ENCODE measurements at places on chromosomes 6 and 20.

DNA sequence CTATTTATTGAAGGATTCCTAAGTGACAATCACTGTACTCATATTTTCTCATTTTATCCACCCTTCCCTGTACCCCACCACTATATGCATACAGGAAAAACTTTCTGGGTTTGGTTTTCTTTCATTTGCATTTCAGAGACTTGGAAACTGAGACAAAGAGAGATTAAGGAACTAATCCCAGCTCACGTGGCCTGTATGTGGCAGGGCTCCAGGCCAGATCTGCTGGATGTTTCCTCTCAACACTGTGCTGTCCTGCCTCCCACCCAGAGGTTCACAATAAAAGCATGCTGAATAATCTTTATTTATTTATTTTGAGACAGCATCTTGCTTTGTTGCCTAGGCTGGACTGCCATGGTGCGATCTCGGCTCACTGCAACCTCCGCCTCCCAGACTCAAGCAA lies 50.2 kb downstream of the CEP162 start:
- no peak for DNase-seq

DNA sequence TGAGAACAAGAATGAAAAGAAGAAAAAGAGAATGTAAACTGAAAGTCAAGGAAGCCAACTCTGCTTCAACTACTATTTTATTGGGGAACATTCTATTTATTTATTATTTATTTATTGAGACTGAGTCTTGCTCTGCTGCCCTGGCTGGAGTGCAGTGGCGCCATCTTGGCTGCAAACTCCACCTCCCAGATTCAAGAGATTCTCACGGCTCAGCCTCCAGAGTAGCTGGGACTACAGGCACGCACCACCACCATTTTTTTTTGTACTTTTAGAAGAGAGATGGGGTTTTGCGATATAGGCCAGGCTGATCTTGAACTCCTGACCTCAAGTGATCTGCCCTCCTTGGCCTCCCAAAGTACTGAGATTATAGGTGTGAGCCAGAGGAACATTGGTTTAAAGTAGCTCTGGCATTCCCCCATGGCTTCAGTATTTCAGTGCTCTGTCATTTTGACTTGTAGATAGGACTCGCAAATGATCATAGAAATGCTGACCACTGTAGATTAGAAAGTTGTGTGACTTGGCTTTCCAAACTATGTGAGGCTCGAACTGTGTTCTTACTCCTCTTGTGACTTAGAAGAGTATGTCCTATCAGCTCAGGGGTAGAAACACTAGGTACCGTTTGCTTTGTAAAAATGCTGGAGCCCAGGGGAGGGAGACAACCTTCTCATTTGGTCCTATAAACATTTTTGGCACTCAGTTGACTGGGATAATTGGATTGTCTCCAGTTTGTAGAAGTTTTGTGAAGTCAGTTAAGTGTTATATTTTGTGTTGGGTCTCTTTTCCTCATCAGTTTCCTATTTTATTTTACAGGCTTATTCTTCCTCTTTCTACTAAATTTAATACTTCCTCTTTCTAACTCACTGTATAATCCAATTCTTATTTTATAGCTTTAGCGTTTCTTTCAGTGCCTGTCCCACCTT lies 544.9 kb upstream of the CITED2 start:
- DNase-seq = no peak

DNA sequence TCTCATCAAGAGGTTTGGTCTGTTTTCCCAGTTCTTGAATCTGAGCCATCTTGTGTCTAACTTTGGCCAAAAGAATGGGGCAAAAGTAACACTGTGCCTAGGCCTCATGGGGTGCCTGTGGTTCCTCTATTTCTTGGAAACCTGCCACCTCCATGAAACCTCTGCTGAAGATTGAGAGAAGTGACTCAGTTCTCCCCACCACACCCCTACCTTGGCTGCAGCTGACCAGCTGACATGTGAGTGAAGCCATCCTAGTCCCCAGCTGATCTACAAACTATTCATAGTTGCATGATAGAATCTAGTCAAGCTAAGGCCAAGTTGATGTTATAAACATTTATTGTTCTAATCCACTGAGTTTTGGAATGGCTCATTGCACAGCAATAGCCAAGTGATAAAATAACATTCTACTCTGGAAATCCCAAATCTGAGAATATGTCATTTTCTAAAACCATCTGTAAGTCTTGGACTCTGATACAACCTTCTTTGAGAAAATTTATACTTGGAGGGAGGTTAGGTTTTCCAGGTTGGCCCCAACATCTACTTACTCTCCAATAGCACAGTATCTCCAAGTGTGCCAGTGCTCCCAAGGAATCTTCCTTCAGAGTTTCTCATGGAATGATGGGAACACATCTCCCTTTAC lies 107.0 kb upstream of the SMLR1 start:
- no peak for DNase-seq

- DNase-seq = peak; percentile 86
Observed at GRCh38 chr6:37783025-37783855, 36.3 kb upstream of the ZFAND3 start.

DNA sequence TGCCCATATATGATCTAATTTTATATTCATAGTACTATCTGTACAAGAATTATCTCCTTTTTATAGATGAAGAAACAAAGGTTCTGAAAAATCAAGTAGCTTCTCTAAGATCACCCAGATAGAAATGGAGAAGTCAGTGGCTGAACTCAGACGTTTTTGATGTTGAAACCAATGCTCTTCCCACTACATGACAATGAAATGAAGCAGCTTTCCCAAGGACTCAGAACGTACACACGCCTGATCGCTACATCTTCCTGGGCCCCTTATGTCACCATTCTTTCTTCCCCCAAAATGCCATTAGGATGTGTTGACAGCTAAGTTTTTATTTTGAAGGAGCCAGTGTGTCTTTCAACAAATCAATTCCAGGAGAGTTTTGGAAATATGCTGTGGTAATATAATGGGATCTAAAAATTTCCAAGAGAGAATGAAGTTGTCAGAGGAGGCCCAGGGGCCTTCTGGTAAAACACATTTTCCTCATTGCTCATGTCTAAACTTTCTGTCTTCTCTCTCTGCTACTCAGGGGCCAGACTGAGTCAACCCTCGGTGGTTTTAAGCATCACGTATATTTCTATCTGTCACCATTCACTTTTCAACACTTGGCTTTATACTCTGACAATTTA lies 98.1 kb upstream of the COL21A1 start:
- DNase-seq = no peak
